ENCODE measurements at places on chromosomes 1 and 21.
A peak's percentile ranks its signal among the peaks of the same experiment; 100 is the strongest.

DNA sequence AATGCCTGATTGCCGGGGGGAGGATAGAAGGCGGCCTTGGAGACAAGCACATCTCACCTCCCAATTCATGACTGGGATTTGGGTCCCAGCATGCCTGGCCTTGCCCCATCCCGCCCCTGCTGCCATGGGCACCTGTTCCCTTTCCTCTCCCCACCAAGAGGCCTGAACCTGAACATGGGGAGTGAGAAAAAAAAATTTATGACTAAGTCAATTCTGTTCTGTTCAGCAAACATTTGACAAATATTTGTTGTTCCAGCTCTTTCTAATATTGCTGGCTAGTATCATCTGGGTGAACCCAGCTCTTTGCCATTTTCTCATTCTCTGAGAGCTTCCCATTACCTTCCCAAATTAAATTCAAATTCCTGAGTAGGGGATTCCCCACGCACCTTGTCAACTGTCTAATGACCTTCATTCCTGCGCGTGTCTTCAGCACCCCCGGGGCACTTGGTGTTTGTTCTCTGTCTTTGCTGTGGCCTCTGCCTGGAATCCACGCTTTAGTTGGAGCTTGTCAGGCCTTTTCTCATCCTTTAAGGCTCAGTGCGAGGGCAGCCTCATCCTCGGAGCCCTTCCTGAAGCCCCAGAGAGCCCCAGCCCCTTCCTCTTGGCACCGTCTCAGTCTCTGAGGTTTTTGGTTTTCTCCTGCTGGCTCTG, 42.8 kb downstream of the ARHGEF10L start:
- H3K4me1 ChIP-seq = peaks cover 41% of the 10 kb centered on the region
- H3K36me3 ChIP-seq = no peaks in the 10 kb centered on the region

- no peaks in the 10 kb centered on the region for H3K4me1 ChIP-seq
- DNase-seq = peak; percentile 14
- no peak overlapping the region for H3K27ac ChIP-seq
- no peak overlapping the region for H3K4me3 ChIP-seq
- H3K36me3 ChIP-seq = no peaks in the 10 kb centered on the region
These were observed 39.9 kb downstream of the F5 start for GRCh38 chr1:169546087-169546995.

GRCh38 chr1:28112388-28113241, 24.2 kb upstream of the EYA3 start:
- H3K27me3 ChIP-seq = no peaks in the 10 kb centered on the region
- no peak overlapping the region for H3K4me3 ChIP-seq
- H3K4me1 ChIP-seq = no peaks in the 10 kb centered on the region
- H3K36me3 ChIP-seq = no peaks in the 10 kb centered on the region

DNA sequence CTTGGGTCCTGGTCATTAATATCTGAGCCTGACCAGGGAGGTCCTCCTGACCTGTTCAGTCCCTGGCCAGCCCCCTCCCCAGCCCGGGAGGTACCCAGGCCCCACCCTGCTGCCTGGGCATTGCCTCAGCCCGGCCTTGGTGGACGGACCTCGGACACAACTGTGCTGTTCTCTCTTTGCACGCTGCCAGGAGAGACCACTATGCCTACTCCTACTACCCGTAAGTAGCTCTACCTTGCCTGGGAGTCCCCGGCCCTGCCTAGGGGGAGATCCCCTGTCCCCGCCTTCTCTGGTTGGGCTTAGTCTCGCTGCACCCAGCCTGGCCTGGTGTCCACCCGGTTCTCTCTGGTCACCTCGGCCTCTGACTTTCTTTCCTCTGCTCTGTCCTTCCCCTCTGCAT, 53.2 kb downstream of the PTPRU start:
- H3K27ac ChIP-seq = no peak overlapping the region
- H3K4me3 ChIP-seq = no peak overlapping the region
- no peaks in the 10 kb centered on the region for H3K36me3 ChIP-seq
- H3K4me1 ChIP-seq = peaks cover 10% of the 10 kb centered on the region

DNA sequence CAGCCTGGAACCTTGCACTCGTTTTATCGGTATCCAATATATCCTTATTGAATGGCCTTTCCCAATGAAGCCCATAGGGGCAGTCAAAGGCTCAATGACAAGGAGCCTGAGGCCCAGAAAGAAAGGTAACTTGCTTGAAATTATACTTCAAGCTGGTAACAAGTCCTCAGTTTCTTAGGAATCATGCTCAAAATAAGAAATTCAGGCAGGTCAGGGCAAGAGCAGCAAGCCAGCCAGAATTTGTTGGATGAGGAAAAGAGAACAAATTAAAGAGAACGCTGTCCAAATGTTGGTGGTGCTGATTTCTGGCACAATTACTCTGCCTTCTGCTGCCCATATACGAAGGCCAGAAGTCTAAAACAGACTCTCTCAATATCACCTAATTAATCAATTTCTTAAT, 77.6 kb downstream of the DDX20 start:
- H3K4me1 ChIP-seq = no peaks in the 10 kb centered on the region
- no peak overlapping the region for H3K27ac ChIP-seq
- DNase-seq = no peak
- H3K4me3 ChIP-seq = no peak overlapping the region
- no peaks in the 10 kb centered on the region for H3K27me3 ChIP-seq

DNA sequence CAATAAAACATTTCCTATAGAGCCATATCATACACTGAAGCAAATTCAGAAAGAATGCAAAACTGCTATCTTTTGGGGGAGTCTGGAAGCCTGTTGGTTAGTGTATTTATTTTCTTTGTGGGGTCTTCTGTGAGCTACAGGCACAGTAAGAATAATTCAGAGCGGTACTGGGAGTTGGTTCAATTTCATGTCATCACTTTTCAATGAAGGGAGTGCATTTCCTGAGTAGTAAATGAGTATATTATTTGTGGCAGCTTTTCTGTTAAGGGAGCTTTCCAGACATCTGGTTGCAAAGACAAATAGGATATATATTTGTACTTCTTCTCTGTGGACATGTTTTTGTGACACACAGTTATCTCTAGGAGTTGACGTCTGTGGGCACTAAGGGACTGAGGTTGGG, 130.6 kb downstream of the HUNK start:
- H3K36me3 ChIP-seq = no peaks in the 10 kb centered on the region
- no peaks in the 10 kb centered on the region for H3K27me3 ChIP-seq
- H3K27ac ChIP-seq = no peak overlapping the region
- H3K4me1 ChIP-seq = no peaks in the 10 kb centered on the region

GRCh38 chr1:153962088-153963029, 978 bp downstream of the SLC39A1 start:
- no peak for DNase-seq
- no peaks in the 10 kb centered on the region for H3K4me1 ChIP-seq
- peak overlapping the region; percentile 91 for H3K4me3 ChIP-seq
- peak overlapping the region; percentile 94 for H3K27ac ChIP-seq
- peaks cover 15% of the 10 kb centered on the region for H3K36me3 ChIP-seq

DNA sequence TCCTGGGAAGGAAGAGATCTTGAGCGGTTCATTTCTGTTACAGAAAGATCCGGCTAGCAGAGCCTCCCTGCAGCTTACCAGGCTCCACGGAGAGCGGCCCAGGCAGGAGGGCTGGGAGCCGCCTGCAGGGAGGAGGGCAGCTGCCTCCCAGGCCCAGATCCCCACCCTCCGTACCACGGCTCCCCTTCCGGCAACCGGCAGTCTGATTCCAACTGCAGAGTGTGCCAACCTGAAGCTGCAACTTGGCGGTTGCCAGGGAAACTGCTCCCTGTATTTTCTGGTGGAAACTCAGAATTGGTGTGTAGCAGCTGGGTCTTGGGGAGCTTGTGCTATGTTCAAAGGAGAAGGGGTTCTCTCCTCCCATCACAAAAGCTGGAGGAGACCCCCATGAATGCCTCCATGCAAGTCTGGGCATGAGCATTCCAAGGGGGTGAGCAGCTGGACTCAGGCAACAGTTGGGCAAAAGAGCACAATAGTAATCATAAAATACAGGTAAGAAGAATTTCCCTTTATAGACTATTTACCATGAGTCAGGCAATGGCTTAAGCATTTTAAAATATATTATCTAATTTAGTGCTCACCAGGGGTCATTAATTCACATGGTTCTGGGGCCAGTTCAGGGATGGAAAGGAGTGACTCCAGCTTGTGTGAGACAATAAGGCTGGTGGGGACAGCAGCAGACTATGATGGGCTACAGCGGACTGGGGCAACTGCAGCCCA, 46.1 kb upstream of the KAZN start:
- H3K4me3 ChIP-seq = no peak overlapping the region
- H3K4me1 ChIP-seq = no peaks in the 10 kb centered on the region
- no peaks in the 10 kb centered on the region for H3K36me3 ChIP-seq
- no peak overlapping the region for H3K27ac ChIP-seq
- DNase-seq = no peak

DNA sequence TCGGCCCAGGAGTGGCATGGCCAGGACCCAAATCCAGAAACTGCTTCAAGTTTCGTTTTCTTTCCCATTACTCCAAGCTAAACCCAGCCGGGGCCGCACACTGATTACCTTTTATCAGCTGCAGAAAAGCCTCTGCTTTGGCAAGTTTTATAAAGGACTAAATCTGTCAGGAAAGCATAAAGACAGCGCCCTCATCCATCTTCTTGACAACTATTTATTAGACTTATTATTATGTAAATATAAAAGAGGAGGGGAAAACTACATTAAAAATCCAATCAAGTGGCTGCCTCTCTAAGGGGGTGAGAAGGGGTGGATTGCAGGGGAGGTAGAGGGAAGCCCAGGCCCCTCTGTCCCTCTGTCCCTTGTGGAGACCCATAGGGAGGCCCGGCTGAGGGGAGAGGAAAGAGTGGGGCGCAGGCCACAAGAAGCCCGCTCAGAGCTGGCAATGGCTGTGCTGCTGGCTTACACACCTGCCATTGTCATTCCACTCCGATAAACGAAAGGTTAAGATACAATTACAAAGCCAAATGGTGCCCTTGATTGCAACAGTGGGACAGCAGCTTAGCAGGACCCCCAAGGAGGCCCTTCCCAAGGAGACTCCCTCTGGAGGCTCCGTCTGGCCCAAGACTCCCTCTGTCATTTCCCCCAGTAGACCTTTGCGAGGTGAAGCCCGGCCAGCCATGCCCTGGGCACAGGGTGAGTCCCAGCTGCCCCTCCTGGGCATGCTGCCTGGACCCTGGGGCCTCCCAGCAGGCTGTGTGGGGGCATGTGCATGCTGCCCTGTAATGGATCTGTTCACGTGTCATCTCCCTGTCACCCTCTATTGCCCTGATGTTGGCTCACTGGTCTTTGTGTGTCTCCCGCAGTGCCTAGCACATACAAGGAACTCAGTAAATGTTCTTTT, 45.4 kb downstream of the KCND3 start:
- DNase-seq = no peak
- H3K27me3 ChIP-seq = no peaks in the 10 kb centered on the region
- H3K36me3 ChIP-seq = no peaks in the 10 kb centered on the region
- H3K4me1 ChIP-seq = no peaks in the 10 kb centered on the region

- peak; percentile 58 for DNase-seq
- no peaks in the 10 kb centered on the region for H3K27me3 ChIP-seq
- H3K27ac ChIP-seq = no peak overlapping the region
- H3K36me3 ChIP-seq = no peaks in the 10 kb centered on the region
- H3K4me3 ChIP-seq = no peak overlapping the region
These were observed 78.5 kb downstream of the MPZL1 start for GRCh38 chr1:167800251-167800650.

GRCh38 chr1:145751491-145752037, 32.3 kb downstream of the CD160 start:
- H3K4me1 ChIP-seq = peaks cover 31% of the 10 kb centered on the region
- peak overlapping the region; percentile 96 for H3K27ac ChIP-seq
- peaks cover 25% of the 10 kb centered on the region for H3K36me3 ChIP-seq

- no peaks in the 10 kb centered on the region for H3K27me3 ChIP-seq
- no peak for DNase-seq
- H3K4me1 ChIP-seq = peaks cover 5% of the 10 kb centered on the region
- H3K36me3 ChIP-seq = peaks cover 9% of the 10 kb centered on the region
These were observed 39.1 kb downstream of the DHRS3 start for GRCh38 chr1:12578860-12579422.

GRCh38 chr1:1809489-1809888, 31.2 kb upstream of the NADK start:
- peaks cover 20% of the 10 kb centered on the region for H3K36me3 ChIP-seq
- no peaks in the 10 kb centered on the region for H3K4me1 ChIP-seq
- H3K27me3 ChIP-seq = no peaks in the 10 kb centered on the region
- no peak overlapping the region for H3K4me3 ChIP-seq

GRCh38 chr1:158485455-158485854, 13.4 kb downstream of the OR10R2 start:
- no peak overlapping the region for H3K4me3 ChIP-seq
- H3K36me3 ChIP-seq = no peaks in the 10 kb centered on the region
- DNase-seq = no peak

- H3K4me1 ChIP-seq = peaks cover 53% of the 10 kb centered on the region
- H3K27me3 ChIP-seq = no peaks in the 10 kb centered on the region
- no peak for DNase-seq
- peak overlapping the region; percentile 94 for H3K4me3 ChIP-seq
These were observed 3.1 kb downstream of the LMNA start for GRCh38 chr1:156117414-156118176.

DNA sequence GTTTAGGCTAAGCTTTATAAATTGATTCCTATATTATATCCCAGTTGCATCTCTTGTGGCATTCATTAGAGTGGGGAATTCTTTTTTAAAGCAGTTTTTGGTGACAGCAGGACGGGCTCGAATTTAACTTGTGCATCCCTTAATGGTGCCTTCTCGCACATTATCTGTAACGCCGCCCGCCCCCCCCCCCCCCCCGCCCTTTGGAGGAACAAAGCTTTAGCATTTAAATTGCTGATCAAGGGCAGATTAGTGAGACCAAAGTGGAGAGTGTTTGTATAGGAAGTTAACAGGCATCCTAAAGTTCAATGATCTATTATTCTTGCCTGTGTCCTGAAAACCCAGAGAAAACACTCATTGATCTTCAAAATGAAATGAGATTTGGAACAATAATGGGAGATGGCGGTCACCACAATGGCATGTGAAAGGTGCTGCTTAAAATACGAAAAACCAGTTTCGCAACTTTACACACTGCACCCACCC, 2.2 kb downstream of the LMO4 start:
- no peak for DNase-seq
- H3K27ac ChIP-seq = peak overlapping the region; percentile 62
- H3K27me3 ChIP-seq = no peaks in the 10 kb centered on the region
- H3K4me1 ChIP-seq = peaks cover 17% of the 10 kb centered on the region
- peak overlapping the region; percentile 84 for H3K4me3 ChIP-seq

DNA sequence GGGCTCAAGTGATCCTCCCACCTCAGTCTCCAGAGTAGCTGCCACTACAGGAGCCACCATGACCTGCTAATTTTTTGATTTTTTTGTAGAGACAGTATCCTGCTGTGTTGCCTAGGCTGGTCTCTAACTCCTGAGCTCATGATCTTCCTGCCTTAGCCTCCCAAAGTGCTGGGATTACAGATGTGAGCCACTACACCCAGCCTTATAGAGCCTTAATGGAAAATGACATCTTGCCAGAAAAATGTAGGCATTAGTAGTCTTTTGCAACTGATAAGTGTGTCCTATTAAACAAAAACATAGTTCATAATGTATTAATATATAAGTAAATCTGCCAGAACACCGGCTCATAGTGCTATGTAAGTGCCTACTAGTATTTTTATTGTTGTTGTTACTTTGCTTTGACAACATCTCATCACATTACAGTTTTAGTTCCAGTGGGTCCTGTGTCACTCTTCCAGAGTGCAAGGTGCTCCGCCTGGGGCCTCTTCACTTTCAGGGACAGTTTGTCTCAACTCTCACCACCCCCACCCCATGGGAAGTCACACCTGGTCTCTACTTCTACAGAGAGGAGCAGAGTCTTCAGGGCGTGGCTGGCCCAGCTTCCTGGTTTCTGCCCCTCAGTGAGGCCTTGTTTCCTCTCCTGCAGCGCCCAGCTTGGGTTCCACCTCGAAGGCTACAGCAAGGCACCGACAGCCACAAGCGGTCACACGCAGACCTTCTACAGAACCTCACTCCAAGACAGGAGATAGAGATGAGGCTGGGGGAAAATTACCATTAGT, 30.1 kb downstream of the RHOU start:
- no peaks in the 10 kb centered on the region for H3K36me3 ChIP-seq
- H3K27me3 ChIP-seq = no peaks in the 10 kb centered on the region
- no peak for DNase-seq
- H3K4me1 ChIP-seq = peaks cover 19% of the 10 kb centered on the region

Data from SK-N-SH (cell line).